CD4-positive, alpha-beta T cell treated with Interleukin-1 beta for 1 hour (primary cell): ENCODE measurements at places on chromosomes 11 and 22.

GRCh38 chr11:94472916-94473799, 20.5 kb downstream of the MRE11 start:
- no peak for DNase-seq

DNA sequence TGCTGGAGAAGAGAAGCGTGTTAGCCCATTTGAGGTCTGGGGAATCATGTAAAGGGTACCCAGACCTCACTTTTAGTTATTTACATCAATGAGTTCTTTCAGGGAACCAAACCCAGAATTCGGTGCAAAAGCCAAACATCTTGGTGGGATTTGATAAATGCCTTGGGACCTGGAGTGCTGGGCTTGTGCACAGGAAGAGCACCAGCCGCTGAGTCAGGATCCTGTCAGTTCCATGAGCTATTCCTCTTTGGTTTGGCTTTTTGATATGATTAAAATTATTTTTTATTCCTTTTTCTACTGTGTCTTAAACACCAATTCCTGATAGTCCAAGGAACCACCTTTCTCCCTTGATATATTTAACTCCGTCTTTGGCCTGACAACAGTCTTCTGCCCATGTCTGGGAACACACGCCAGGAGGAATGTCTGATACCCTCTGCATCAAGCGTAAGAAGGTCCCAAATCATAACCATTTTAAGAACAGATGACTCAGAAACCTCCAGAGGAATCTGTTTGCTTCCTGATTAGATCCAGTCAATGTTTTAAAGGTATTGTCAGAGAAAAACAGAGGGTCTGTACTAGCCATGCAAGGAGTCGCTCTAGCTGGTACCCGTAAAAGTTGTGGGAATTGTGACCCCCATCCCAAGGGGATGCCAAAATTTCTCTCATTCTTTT, 65.2 kb downstream of the ALX4 start:
- no peak for DNase-seq

DNA sequence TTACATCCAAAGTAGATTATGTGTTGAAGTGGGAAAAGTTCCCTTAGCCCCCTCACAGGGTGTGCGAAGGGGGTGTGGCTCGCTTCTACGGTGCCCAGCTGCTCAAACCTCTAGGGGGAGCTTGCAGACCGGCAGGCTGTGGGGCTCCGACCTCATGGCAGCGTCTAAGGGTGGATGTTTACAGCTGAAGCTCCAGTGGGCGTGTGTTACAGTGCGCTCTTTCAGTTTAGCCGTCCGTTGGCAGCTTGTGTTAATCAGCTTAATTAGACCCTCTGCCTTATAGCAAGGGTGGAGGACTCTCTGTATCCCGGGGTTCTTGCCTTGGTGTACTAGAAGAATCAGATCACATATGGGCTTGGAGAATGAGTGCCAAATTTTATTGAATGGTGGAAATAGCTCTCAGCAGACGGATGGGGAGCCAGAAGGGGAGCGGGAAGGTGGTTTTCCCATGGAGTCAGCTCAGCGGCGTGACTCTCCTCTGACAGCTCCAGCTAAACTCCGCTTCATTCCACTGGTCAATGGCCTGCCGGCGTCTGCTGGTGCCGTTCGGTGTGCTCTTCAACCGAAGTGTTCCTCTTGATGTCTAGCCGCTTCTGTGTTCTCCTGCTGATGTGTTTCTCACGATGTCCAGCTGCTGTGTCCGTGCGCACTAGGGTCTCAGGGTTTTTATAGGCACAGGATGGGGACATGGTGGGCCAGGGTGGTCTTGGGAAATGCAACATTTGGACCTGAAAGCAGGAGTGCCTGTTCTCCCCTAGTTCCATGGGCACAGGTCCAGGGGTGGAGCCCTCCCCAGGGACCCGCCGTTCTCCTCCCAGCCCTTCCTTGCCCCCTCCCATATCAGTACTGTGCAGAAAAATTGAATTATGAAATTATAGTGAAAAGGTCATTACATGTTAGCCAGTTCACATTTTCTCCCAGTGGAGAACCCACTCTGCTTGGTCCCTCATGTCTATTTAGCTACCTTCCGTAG, 28.6 kb upstream of the OR10G7 start:
- peak; percentile 67 for DNase-seq

GRCh38 chr11:80595011-80595410, 1154.2 kb upstream of the TENM4 start:
- no peak for DNase-seq

DNA sequence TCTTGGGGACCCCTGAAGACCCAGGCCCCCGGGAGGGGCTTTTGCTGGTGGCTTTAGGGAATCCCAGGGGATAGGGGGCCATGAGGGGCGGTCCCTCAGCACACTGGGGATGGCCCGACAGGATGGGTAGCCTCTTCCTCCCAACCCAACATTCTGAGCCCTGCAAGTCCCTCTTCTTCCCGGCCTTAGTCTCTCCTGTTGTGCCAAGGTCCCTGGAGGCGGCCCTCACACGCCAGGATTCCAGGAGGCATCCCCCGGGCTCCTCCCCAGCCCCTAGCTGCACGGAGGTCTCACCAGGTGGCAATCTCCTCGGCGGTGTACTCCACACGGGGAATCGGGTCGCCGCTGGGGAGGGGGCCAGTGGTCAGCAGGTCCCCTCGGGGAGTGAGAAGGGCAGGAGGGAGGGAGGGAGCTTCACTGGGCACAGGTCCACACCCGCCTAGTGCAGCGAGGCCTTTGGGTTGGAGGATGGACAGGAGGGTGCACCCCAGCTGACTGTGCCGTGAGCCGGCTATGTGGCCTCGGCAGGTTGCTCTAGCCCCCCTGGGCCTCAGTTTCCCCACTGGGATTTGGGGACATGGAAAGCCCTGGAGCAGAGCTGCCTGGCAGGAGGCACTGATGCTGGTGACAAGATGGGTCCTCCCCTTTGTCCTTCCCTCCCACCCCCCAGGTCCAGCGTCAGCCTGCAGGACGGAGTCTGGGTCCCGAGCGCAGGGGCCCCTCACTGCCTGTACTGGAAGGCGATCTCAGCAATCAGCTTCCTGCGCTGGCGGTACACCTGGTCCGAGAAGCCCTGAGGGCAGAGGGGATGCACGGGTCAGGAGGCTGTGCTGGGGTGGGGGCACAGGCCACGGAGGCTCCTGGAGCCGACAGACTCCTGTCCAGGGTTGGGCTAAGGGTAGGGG, 4.2 kb downstream of the TH start:
- no peak for DNase-seq

DNA sequence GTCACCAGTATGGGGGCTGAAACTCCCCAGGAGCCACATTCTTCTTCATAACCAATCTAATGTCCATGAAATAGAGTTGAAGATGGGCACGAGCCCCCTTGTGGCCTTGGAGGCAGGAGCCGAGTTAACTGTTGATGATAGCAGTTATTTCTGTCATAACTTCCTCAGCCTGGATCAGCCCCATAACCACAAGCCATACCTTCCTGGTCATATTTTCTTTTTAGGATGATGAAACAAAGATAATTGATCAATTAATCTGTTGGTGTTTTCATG, 65.0 kb upstream of the TTC12 start:
- no peak for DNase-seq

- DNase-seq = no peak
These were observed 11.1 kb downstream of the PLAAT3 start for GRCh38 chr11:63603180-63603518.

DNA sequence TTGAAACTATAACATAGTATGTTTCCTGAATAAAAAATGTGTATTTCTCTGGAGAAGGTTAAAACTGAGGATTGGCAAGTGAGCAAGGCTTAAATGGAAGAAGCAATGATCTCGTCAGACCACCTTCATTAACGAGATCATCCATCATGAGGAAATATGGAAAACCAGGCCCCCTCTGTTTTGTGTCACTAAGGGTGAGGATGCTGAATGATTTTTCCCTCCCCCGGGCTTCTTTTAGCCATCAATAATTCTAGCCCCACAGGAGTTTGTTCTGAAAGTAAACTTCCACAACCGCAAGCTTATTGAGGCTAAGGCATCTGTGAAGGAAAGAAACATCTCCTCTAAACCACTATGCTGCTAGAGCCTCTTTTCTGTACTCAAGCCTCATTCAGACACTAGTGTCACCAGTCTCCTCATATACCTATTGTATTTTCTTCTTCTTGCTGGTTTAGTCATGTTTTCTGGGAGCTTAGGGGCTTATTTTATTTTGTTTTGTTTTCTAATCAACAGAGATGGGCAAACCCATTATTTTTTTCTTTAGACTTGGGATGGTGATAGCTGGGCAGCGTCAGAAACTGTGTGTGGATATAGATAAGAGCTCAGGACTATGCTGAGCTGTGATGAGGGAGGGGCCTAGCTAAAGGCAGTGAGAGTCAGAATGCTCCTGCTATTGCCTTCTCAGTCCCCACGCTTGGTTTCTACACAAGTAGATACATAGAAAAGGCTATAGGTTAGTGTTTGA, 5.8 kb upstream of the HBE1 start:
- no peak for DNase-seq

- no peak for DNase-seq
These were observed 47.5 kb upstream of the AQP11 start for GRCh38 chr11:77542296-77542695.

- DNase-seq = peak; percentile 9
These were observed 3.8 kb upstream of the MMP27 start for GRCh38 chr11:102709201-102709945.

GRCh38 chr11:113728814-113729213, 22.7 kb upstream of the TMPRSS5 start:
- no peak for DNase-seq

DNA sequence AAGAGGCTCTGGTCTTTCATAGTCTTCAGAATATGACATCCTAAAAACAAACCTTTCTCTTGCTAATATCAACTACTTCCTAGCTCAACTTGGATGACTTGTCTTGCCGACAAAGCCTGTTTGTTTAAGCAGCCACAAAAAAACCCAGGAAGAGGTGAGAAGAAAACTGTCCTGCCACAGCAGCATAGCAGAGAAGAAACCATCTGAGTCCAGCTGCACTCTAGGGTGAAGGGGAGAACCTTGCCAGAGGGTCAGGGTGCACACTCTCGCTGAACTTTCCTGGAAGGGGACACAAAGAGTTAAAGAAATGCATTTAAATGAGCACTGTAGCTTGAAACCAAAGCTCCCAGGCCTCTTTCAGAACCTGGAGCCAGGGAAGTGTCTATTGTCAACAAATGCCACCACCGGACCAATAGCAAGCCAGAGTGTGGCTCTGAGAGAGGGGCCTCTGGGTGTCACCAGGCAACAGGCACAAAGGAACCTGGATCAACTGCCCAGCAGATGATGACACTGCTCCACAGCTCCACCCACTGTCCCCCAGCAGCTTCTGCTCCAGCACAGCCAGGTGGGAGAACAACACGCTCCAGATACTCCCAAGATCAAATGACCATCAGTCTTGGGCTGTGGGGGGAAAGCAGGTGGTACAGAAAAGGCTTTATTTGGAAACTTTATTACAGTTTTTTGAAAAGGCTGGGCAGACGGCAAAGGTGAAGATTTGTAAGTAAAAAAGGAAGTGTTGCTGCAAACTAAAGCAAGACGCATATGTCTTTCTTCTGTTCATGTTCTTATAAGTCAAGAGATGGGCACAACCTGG, 105.7 kb downstream of the RASSF10 start:
- no peak for DNase-seq

GRCh38 chr11:121741351-121741760, 288.6 kb upstream of the SORL1-AS1 start:
- DNase-seq = no peak

DNA sequence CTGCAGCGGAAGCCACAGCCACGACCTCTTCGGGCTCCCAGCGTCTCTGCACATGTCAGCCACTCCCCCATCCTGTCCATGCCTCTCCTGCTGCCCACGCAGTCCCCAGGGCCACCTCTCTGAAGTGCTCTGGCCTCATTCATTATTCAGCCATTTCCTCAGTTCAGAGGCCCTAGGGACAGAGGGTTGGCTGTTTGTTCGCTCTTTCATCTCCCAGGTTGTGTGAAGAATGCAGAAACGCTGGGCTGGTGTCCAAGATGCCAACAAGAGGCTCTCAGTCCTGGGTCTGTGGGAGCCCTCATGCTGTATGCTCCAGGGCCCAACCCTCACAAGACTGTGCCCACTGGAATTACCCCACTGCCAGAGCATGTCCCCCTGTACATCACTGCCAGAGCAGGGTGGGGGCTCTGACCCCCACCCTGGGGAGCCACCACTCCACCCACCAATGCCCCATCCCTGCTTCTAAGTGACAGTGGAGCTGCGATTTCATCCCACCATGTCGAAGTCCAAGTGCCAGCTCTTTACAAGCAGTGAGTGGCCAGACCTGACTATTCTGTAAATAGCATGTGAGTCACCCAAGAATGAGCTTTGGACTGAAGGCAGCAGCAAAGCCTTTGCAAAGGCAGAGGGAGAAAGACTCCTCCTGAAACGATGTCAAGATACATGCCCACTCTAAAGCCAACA, 209.6 kb downstream of the BUD13 start:
- no peak for DNase-seq

GRCh38 chr11:130181295-130182272, 22.0 kb downstream of the ST14 start:
- peak; percentile 44 for DNase-seq

- no peak for DNase-seq
These were observed 94.5 kb downstream of the TRIM29 start for GRCh38 chr11:120043328-120043945.

GRCh38 chr22:30226192-30226832, 20.2 kb downstream of the LIF start:
- DNase-seq = no peak

DNA sequence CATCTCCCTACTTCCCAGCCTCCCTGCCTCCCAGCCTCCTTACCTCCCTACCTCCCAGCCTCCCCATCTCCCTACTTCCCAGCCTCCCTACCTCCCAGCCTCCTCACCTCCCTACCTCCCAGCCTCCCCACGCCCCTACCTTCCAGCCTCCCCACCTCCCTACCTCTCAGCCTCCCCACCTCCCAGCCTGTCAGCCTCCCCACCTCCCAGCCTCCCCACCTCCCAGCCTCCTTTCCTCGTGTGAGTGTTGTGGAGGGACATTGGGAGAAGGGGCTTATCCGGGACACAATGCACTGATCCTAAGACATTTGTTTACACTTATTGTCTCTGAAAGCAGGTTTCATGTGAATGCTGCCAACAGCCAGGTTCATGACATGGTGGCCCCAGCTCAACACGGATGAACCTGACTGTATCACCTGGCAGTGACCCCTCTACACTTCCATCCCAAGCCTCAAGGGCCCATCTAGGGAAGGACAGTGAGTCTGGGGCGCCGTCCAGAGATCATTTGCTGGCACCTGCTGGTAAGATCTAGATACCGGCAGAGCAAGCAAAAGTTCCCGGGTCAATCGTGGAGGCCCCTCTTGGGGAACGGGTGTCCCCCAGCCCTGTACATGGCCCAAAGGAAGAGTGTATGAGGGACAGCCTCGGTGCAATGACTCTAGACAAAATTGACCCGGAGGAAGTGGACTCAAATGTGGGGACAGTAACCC, 34.5 kb upstream of the TH start:
- no peak for DNase-seq

- no peak for DNase-seq
These were observed 12.7 kb downstream of the PIM3 start for GRCh38 chr22:49973018-49973961.

GRCh38 chr11:28338371-28338770, 230.2 kb downstream of the METTL15 start:
- no peak for DNase-seq
